Cortex of kidney (tissue), 1 donor: ENCODE measurements at places on chromosomes 1 and 21.

- no peak for DNase-seq
Observed at GRCh38 chr1:231619257-231619634, 7.3 kb upstream of the DISC1 start.

DNA sequence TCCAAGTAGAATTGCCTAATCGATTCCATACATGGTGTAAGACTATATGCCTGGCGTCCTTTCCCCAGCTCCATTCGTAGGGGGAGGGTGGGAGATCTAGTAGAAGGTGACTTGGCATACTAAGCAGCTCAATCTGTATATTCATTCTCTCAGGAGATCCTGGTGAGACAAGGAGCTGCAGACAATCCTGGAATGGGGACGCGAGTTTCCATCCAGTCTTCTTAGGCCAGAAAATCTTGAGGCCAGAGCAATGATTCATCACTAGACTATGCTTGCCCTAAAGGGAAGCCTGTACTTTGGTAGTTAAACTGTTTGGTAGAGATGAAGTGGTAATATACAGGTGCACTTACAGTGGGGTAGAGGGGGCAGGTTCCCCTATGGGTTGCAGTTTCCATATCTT is 468.7 kb downstream of the ADGRL2 start:
- no peak for DNase-seq

GRCh38 chr1:58782178-58783089 is 1.4 kb downstream of the JUN start:
- DNase-seq, result no peak

DNA sequence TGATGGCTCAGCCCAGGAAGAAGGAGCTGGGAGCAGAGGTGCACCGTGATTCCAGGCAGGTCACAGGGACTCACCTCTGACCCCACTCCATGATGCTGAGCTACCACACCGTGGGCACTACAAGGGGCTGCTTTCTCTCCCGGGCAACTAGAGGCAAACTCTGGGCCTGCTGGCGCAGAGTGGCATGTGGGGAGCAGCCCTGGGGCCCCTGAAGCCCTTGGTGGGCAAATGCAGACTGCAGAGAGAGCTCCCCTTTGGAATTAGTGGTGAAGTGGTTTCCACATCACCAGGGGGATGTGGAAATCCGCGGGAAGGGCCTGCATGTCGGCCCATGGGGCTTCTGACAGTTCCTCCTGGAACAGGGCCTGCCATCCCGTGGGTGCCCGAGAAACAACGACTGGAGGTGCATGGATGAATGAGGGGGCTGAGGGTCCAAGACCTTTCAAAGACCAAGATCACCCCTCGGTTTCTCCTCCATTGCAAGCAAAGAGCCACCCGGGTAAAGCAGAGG is 11.8 kb upstream of the MMEL1 start:
- no peak for DNase-seq

GRCh38 chr1:20551945-20552727 is at the start of gene FAM43B:
Gene FAM43B, plus strand, starts transcription at chr1:20552573. Its CDS starts 401 bp downstream, at chr1:20552974.
- no peak for DNase-seq

- DNase-seq, result no peak
Observed at GRCh38 chr1:93713341-93713740, 31.7 kb upstream of the BCAR3 start.

DNA sequence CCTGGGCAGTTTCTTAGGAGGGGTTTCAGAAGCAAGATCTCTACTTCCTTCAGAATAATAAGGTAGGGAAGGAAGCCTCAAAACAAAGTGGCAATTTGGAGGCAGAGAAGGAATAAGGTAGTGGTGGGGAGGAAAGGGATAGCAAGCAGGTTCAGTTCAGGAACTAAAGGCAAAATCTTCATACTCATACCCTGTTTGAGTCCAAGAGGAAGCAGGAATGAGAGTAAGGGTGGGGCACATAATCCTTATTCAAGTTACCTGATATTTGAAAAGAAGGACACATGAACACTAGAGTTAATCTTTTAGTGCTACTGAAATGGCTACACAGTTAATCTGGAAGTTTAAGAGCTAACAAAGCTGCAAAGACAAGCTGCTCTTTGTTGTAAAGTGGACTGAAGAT is 8.4 kb upstream of the RBM8A start:
- no peak for DNase-seq

DNA sequence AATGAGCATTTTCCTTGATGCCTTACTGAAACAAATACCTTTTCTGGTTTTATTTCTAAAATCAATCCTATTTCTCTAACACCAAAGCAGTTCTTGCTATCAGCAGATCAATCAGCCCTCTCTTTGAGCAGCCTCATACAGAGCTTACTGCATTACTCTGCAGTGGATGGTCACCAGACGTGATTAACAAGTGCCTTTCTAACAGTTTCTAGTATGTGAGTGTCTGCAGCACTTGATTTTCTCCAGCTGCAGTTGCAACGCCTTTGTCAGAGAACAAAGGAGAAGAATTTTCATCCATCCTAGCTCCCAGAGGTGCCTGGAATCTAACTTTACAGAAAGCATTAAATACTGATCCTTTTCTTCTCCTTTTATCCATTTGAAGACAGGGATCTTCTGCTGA is 177.3 kb upstream of the SGIP1 start:
- DNase-seq, result no peak

DNA sequence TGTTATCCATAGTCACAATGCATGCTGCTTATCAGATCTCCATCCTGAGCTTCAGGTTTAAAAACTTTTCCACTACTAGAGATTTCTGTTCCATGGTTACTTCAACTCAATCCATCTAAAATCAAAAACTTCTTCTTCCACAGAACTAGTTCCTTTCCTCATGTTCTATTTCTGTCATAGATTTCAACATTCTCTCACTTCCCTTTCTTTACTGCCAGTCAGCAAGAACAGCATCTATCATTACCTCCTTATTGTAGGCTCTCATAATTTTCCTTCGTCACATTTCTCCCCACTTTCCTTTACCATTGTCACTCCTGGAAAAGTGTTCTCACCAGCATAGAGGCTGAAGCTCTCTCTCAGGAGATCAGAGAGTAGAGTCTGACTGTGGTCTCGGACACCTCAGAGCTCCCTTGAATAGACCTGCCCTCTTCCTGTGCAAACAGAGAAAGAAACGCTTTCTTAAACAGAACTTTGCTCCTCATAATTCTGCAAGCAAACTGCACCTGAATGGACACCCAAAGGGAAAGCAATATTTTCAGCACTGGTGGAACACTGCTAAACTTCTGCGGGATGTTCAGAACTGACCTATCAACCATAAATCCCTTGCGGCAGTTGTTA is 48.7 kb upstream of the KIRREL1 start:
- DNase-seq, result no peak

- DNase-seq, result no peak
Observed at GRCh38 chr1:197799271-197799670, 24.0 kb upstream of the DENND1B start.

- no peak for DNase-seq
Observed at GRCh38 chr1:7025013-7025412, 239.8 kb downstream of the CAMTA1 start.

DNA sequence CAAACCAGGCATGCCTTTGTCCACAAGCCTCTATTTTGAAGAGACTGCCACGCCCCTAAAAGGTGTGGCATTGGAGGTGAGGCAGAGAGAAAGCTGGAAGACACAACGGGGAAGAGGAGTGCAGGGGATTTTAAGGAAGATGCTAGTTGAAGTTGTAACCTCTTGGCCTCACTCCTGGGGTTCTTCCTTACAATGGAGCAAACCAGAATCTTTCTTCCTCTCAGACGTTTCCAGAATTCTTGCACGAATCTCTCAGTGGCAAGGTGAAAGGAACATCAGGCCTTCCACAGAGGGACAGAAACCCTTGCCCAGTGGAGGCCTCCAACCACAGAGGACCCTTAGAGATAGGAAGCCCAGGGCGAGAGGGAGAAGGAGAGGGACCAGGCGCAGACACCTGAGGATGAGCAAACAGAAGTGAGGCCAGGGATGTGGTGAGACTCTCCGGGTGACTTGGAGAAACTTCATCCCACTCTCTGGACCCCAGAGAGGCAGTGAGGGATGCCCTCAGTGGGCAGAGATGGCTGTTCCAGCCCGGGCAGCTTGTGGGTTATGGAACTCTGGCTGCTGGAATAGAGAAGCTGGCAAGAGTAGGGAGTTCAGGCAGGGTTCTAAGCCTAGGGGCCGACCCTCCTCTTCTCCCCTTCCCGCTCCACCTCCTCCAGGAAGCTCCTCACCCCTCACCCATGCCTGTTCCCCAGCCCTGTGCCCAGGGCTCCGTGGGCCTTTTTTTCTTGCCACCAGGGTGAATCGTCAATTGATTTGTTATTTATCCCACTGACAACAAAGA is 136.8 kb upstream of the RUNX3 start:
- DNase-seq, result no peak

GRCh38 chr1:12078938-12079861 is 16.1 kb downstream of the TNFRSF8 start:
- DNase-seq, result no peak
